ENCODE measurements at places on chromosomes 11 and 22. TPM values are rescaled to one million over a fixed set of nuclear protein-coding genes. Genes with fewer than 3 reads are reported as not detected.

DNA sequence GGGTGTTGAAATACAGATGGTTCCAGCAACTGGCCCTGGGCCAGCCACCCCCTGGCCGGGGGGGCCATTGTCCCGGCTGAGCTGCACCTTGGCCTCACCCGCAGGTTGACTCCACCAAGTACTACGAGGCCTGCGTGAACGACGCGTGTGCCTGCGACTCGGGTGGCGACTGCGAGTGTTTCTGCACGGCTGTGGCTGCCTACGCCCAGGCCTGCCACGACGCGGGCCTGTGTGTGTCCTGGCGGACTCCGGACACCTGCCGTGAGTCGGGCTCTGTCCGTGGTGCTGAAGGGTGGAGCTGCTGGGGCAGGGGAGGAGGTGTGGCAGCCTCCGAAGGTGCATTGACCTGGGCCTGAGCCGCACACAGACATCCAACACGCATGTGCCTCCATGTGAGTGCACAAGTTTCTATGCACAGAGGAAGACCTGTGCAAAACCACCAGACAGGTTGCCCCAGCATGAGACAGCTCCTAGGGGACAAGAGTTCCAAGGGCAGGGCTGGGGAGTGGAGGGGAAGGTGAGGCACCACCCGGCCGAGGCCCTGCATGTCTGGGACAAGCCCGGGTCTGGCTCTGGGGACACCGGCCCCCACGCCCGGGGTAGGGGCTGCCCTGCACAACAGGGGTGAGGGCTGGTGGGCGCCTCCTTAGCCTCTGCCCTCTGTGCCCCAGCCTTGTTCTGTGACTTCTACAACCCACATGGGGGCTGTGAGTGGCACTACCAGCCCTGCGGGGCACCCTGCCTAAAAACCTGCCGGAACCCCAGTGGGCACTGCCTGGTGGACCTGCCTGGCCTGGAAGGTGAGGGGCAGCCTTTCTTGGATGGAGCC lies 16.1 kb downstream of the MUC5B start:
- DNase-seq: no peak

OLFML1 gene
- total RNA-seq: 41.0 TPM

DNA sequence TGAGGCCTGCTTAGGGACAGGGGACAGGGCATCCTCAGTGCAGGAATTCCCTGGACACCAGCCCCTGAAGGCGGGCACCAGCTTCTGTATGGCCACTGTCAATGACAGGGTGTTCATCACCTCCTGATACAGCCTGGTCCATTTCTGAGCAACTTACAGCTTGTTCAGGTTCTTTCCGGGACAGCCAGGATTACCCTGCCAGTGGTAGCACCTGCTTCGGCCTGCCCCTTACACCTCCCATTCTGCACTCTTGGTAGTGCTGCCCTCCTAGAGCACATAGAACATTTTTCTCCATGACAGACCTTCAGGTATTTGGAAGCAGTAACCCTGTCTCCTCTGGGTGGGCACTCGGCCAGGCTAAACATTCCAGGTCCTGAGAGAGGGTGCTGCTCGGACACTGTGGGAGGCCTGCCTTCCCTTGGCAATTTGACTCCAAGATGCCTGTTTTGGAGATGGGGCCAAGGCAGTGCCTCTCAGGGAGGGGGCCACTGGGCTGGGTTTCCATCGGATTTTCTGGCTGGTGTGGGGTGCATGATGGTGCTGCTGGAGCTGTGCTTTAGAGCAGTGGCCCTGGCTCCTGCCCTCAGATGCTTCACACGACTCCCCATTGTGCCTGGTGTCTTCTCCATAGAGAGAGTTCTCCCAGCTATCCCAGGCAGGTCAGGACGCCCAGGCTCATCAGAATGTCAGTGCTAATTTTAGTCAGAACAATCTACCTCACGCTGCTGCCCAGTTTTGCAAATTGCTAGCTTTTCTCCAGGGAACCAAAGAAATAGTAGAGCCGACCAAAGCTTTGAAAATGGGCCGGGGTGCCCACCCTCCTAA lies 1.2 kb downstream of the GAL3ST3 start:
- DNase-seq: peak; percentile 68

SLC16A8 gene
- not detected for total RNA-seq

GRCh38 chr11:86222081-86222480 lies 22.5 kb upstream of the EED start:
- no peak for DNase-seq

GRCh38 chr22:28918550-28919271 lies 35.3 kb downstream of the ZNRF3 start:
- DNase-seq: no peak

GRCh38 chr22:27224485-27225374 lies 567.3 kb downstream of the MIAT start:
- DNase-seq: no peak

FAM227A gene
- 0.78 TPM for total RNA-seq

DNA sequence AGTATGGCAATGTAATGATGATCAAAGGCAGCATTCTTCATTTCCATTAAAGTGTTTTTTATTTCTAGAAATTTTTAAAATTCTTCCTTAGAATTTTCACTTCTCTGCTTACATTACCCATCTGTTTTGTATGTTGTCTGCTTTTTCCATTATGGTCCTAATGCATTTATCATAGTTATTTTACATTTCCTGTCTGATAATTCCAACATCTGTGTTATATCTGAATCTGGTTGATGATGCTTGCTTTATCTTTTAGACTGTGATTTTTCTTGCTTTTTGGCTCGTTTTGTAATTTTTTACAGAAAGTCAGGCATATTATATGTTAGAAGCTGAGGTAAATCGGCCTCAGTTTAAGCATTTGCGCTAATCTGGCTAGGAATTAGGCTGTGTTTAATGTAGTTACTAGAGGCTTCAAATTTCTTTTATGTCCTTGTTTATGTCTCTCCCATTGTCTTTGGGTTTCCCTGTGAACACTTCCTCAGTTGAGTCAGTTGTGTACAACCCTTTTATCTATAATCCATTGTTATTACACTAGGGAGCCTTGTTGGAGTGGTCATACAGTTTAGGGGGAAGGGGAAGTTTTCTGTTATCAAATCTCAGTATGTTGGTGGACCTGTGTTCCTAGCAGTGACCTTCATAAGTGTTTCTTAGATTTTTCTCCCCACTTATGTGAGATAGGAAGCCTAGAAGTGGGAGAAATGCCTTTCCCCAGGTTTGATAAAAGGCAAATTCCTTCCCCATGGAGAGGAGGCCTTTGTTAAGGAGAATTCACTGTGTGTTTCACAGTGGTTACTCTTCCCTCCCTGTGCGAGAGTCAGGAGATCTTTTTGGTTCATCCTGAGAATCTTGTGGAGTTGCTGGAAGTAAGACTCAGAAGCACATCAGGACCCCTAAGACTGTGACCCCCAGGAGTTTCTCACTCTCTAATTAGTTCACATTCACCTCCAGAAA lies 437.5 kb downstream of the INSC start:
- no peak for DNase-seq

KCNK7 gene
- 0.93 TPM for total RNA-seq

- no peak for DNase-seq
Measured at GRCh38 chr11:68695531-68695930, 11.2 kb downstream of the GAL start.
